ENCODE measurements at places on chromosomes 12 and 14.

- DNase-seq = no peak
Observed at GRCh38 chr14:36271222-36271621, 49.2 kb downstream of the MBIP start.

DNA sequence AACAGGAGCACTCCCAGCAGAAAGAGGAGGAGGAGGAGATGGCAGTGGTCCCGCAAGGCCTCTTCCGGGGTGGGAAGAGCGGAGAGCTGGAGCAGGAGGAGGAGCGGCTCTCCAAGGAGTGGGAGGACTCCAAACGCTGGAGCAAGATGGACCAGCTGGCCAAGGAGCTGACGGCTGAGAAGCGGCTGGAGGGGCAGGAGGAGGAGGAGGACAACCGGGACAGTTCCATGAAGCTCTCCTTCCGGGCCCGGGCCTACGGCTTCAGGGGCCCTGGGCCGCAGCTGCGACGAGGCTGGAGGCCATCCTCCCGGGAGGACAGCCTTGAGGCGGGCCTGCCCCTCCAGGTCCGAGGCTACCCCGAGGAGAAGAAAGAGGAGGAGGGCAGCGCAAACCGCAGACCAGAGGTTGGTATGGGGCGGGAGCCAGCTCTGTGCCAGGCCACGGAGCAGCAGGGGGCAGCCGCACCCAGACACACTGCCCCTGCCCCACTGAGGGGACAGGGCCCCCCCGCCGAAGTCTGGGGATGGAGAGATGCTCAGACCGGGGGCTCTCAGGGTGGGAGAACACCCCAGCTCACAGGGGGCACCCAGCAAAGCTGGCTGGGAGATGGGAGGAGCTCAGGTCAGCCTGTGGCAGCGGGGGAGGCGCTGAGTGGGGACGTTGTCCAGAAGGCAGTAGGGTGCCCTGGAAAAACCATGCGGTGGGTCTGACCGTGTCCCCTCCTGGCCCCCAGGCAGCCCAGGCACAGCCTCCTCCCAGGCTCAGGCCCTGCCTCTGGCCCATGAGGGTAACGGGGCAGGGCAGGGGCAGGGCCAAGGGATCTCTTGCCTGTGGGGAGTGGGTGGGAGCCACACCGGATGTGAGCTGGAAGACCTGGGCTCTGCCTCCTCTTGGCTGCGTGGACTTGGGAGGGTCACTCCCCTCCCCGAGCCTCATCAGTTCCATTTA lies 9.8 kb downstream of the CHGA start:
- no peak for DNase-seq

DNA sequence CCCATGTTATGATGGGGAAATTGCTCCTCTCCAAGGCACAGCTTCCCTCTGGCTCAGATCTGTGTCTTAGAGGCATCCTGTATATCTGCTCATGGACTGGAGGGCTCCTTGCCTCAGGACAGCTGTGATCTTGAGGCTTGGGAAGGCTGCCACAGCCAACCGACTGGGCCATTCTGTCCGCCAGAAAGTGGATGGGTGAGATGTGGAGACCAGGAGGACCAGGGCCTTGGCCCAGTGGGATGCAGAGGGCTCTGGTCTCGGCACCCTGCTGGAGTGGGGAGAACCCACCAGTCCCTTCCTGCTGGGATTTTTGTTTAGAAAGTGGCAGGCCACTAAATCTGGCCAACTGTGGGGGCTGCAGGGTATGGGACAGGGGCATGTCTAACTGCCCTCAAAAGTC lies 148.6 kb downstream of the CALM1 start:
- no peak for DNase-seq

DNA sequence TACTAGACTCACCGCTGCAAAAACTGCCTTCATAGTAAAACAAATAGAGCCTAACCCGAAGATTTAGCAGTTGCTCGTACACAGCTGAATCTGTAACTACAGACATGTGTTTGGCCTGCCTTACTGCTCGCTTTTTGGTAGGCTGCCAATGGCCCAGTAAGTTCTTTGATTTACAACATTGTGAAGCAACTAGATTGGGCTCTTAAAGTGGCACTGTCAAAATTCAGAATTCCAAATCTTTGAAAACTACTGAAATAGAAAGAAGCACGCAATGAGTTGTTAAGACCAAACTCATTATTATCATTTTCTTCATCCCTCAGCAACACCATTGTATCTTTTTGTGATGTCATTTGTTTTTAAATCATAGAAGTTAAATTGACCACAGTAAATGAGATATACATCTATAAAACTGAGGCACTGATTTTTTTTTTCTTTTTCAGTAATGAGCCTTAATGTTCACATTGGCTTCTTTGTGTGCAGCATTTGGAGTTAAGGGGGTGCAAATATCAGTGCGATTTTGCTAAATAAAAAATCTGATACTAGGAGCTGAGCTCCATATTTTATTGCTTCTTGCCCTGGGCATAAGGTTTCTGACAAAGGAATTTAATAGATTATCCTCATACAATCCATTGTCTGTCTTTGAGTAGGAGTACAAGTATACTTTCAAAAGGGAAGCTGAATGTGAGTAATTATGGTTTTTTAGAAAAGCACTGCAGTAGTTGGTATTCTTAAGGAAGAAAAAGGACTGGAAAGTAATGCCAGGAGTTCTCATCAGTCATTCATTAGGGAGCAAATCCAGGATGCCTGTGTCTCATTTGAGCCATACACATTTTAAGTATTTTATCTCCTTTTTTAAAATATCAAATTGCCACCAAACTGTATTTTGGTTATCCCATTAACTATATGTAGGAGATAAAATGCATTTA lies 138.5 kb downstream of the KICS2 start:
- DNase-seq = peak; percentile 81

GRCh38 chr12:85872497-85873091 lies 1.5 kb upstream of the NTS start:
- no peak for DNase-seq

DNA sequence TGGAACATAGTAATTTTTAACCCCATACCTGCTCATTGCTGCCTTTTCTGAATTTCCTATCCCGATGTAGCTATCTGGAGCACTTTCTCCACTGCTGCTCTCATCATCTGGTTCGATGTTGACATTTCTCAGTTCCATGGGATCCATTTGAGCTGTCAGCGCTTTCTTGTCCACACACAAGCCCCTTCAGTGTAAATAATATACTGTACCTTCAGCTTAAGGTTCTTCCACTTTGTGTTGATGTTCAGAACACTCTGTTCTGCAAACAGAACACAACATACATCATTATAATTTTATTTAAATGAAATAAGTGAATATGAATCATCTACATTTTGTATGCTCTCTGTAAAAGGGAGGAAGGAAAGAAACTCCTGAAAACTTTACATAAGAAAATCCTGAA lies 32.9 kb downstream of the SLC38A4 start:
- DNase-seq = no peak

- peak; percentile 70 for DNase-seq
Observed at GRCh38 chr14:69574263-69574953, at the start of gene CCDC177. TSS of gene CCDC177 (minus strand) at chr14:69574871. CDS start at chr14:69573622, 1,249 bp downstream.

GRCh38 chr14:104795781-104796686 lies 486 bp upstream of the AKT1 start:
- DNase-seq = peak; percentile 70

DNA sequence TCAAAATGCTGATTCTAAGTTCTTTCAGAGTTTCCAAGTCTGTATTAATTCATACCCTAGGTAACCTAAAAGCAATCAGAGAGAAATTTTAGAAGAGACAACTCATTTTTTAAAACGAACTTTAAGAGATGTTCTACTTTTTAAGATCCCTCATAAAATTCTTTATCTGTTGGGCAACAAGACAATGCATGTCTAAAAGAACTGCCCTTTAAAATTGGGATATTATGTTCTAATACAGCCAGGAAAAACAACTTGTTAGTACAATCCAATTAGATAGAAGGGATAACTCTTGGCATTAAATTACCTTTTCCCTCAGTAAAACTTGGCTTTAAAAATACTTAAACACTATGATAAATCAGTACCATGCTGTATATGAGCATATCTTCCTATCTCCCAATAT lies 15.6 kb downstream of the DICER1 start:
- DNase-seq = no peak

DNA sequence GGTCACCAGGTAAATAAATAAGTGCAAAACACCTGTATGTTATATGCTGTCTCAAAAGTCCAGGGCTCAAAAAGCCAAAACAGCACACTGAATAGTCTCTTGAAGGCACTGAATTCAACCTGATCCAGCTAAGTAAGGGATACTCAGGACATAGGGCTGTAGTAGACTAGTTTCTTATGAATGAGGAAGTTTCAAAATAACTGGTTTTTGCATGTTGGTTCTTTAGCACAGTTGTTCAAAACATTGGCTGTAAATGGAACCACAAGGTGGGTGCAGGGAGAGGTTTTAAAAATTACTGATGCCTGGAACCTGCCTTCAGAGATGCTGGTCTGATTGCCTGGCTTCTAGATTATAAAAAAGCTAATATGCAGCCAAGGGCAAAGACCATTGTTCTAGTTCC lies 34.1 kb downstream of the NDUFA12 start:
- no peak for DNase-seq

DNA sequence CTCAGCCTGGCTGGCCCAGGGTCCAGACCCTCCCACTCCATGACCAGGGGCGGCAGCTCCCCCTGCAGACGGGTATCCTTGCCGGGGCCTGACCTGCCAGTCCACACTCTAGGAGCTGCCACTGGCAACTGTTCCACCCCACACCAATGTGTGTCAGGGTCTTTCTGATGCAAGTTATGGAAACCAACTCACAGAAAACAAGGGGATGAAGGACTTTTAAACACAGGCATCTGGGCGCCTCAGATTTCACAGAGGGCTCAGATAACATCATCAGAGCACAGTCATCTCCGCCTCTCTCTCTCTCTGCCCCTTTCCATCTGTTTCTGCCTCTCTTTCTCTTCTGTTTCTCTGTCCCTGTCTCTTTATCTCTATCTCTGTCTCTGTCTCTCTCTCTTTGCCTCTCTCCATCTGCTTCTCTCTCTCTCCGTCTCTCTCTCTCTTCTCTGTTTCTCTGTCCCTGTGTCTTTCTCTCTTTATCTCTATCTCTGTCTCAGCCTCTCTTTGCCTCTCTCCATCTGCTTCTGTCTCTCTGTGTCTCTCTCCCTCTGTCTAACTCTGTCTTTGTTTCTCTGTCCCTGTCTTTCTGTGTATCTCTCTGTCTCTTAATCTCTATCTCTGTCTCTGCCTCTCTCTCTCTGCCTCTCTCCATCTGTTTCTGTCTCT lies 67.4 kb upstream of the FBRSL1 start:
- no peak for DNase-seq

- DNase-seq = no peak
Observed at GRCh38 chr12:21372602-21373001, at the start of gene IAPP. TSS of gene IAPP (plus strand) at chr12:21372902. CDS start at chr12:21373352, 450 bp downstream.

DNA sequence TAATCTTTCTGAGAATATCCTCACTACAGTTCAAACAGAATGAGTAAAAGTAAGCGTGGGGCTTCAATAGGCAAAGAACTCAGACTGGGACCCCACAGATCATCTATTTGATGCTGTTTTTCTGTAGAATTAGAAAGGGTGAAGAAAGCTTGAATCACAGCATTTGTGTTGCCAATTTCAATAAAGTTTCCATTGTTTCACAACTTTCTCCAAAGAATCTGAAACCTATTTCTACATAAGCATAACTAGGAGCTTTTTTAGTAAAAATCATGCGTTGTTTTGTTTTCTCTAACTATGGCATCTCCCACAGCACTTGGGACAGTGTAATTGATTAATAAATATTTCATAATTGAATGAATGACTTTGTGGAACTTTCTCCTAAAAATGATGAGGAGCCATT lies 16.7 kb upstream of the NEDD1 start:
- no peak for DNase-seq

- no peak for DNase-seq
Observed at GRCh38 chr14:26873362-26873960, 275.6 kb upstream of the NOVA1 start.

DNA sequence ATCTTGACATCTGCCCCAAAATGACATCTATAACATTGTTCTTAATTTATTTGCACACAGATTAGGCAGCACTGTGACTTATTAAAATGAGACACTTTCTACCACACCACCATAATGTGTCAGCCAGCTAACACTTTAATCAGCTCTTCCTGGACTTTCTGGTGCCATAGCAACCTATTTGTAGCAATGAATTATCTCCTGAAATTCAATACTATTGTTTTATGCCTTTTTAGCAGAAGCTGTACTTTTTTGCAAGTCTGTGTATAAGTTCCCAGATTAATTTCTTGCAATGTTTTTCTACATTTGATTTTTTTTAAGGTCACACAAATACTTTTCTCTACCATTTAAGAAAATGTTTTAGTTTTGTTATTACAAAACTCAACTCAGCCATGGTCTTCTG lies 72.8 kb upstream of the SAV1 start:
- no peak for DNase-seq

- DNase-seq = no peak
Observed at GRCh38 chr14:59224341-59224740, 35.9 kb downstream of the DAAM1 start.

DNA sequence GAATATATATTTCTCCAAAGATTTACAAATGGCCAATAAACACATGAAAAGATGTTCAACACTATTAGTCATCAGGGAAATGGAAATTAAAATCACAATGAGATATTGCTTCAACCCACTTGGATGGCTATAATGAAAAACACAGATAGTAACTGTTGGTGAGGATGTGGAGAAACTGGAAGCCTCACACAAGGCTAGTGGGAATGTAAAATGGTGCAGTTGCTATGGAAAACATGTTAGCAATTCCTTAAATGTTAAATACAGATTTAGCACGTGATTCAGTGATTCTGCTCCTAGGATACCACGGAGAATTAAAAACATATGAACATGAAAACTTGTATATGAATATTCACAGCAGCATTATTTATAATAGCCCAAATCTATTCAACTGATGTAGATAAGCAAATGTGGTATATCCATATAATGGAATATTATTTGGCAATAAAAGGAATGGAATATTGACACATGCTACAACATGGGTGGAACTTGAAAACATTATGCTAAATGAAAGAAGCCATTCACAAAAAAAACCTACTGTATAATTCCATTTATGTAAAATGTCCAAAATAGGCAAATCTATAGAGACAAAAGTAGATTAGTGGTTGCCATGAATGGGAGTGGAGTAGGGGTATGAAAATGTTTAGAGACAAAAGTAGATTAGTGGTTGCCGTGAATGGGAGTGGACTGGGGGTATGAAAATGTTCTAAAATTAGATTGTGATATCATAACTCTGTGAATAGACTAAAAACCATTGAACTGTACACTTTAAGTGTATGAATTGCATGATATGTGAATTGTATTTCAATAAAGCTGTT lies 227.1 kb upstream of the DDHD1 start:
- DNase-seq = no peak

DNA sequence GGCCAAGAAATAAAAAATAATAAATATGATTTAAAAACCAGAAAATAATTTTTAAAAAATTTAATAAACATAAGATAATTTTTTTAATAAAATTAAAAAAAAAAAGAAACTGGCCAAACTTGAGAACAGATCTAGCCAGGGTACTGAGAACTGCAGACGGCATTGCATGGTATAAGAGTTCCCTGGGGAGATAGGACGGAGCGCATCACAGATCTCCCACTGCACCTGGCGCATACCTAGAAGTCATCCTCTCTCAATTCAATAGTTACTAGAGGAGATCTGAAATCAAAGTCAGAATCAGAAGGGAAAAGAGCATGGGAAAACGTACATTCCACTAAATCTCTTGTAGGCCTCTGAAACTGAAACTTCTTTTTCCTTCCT lies 58.9 kb upstream of the BCL2L14 start:
- DNase-seq = no peak

- no peak for DNase-seq
Observed at GRCh38 chr12:19847294-19848059, 408.2 kb downstream of the AEBP2 start.

- DNase-seq = no peak
Observed at GRCh38 chr14:25103271-25103670, 53.3 kb upstream of the STXBP6 start.
